ENCODE measurements at places on chromosomes 6 and 20. TPM values are rescaled to one million over a fixed set of nuclear protein-coding genes. Genes with fewer than 3 reads are reported as not detected.

DNA sequence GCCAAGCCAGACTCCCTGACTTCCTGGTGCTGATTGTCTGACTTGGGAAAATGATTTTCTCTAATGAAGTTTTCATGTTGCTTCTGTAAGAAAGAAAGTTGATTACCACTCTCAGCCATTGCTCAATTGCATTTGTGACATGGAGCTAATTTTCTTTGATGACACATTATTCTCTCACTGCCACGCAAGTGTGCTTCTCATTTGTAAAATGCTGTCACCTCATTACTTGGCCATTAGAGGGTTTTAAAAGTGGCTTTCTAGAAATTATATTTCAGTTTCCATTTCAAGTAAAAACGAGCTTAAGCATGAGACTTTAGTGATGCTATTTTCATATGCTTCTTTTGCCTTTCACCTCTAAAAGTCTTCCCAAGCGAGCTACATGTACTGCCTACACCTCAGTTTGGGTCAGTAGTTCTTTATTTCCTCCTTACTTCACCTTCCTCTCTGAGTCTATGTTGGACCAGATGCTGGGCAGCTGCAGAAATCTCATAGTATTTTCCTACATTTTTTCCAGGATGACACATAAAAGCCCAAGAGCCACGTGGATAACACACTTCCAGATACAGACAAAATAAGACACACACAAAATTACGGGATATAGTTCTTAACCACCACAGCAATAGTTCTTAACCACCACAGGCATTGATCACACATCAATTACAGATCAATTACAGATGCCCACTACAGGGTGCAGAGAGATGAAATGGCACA lies 6.3 kb upstream of the FAM210B start:
- no peak for DNase-seq

GRCh38 chr6:104589940-104590339 lies 269.8 kb downstream of the HACE1 start:
- DNase-seq = no peak

DNA sequence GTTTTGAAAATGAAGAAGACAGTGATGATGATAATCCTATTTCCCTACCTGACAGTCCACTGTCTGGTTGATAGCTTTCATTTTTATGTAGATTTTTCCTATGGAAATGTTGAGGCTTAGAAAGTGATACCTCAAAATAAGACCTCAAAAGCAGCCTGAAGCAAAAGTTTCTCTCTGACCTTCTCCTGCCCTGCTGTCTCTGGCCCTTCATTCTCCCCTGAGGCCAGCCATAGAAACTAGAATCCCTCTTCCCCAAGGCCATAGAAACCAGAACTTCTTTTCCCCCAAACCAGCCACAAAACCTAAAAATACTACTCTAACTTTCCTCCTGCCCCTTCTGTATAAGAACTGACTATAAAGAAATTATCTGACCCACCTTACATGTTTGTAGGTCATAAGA lies 52.6 kb upstream of the GCM1 start:
- DNase-seq = no peak

GRCh38 chr6:109143191-109143590 lies 47.9 kb downstream of the CEP57L1 start:
- no peak for DNase-seq

- DNase-seq = no peak
These were observed 38.5 kb downstream of the SOD2 start for GRCh38 chr6:159654483-159655098.

DNA sequence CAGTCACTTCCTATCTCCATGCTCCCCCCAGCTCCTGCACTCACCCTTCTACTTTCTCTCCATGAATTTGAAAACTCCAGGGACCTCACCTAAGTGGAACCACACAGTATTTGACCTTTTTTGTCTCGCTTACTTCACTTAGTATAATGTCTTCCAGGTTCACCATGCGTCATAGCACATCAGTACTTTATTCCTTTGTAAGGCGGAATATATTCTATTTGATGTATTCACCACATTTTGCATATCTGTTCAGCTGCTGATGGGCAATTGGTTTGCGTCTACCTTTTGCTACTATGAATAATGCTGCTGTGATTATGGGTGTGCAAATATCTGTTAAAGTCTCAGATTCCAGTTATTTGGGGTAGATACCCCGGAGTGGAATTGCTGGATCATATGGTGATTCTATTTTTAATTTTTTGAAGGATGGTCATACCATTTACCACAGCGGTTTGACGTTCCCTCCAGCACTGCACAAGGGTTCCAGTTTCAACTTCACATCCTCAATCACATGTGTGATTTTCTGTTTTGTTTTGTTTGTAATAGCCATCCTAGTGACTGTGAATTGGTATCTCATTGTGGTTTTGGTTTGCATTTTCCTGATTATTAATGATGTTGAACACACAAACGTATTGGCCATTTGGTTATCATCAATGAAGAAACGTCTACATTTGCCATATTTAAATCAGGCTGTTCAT lies 20.3 kb upstream of the SYNDIG1 start:
- no peak for DNase-seq

CDYL gene
- 20.3 TPM for total RNA-seq

KCNQ2 gene
- not detected for total RNA-seq
